Motor neuron (in vitro differentiated cells): ENCODE measurements at places on chromosomes 12 and 14. TPM values are rescaled to one million over a fixed set of nuclear protein-coding genes. Genes with fewer than 3 reads are reported as not detected.
A peak's percentile ranks its signal among the peaks of the same experiment; 100 is the strongest.

The RNASE9 gene
- total RNA-seq = 0.25 TPM in 1 of 2 replicates, not detected in the other

The RTN1 gene
- 126 and 127 TPM in 2 replicates for total RNA-seq

The UBC gene
- total RNA-seq = 779 and 798 TPM in 2 replicates

DNA sequence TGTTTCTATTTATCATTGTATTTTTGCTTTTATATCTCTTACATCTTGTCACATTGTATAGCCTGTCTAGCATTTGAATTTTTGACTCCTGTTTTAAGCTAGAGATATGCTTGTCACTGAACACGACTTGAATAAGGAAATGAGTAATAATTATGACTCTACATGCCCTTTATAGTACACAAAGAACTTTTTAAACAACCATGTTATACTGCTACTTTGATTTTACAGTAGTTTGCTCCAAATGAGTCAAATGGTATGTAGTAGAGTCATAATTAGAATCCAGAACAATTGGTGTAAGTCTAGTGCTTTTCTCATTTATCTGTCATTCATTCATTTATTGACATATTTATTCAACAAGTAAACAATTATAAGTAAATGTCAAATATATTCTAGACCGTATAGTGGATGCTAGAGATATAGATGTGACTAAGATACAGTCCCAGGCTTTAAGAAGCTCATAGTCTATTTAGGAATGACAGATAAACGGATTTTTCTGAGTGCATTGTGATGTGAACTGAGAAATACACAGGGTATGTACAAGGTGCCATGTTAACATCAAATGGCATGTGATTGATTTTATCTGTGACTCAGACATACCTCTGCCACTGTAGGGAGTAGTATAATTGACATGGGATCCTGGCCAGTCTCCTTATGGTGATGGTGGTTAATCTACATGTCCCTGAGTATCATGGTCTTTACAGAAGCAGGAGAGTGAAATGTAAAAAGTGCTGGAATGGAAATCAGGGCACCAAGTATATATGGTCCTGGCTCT, 799.7 kb downstream of the DIO2 start:
- no peak for ATAC-seq

DNA sequence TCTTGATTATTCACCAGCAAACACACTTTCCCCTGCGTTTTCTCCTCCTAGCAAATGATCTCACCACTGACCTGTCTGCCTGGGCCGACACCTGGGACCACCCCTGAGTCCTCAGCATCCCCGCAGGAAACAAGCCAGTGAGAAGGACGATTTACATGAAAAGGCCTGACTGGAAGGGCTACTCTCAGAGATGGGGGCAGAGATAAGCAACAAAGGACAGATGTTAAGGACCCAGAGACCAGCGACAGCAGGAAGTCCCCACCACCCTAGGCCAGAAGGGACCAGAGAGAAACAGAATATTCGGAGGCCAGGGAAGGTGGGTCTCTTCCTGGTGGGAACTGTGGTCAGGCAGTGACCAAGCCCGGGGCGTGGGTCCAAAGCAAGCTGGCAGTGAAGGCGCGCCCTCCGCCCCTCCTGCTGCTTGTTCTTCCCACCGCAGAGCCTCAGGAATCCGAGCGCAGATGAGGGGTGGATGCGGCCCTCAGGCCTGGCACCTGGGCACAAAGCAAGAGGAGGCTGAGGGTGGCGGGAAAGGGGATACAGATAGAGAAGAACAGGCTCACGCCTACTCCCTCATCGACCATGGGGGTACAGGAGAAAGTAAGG, 55.8 kb downstream of the STX2 start:
- ATAC-seq = no peak

DNA sequence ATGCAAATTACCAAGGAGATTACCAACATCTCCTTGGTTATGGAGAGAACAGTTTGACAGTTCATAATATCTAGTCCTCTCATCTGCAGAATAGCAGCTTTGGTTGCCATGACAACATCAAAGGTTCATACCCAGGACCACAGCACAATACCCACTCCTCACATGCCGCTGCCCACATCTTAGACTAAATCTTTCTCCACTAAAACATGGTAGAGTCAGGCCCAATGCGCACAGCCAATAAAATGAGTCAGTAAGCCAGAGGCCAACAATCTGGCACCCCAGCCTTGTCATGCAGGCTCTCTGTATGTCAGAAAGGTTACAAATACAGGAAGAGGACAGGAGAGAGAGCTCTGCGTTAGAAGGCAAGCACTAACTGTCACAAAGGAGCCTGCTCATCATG, 70.6 kb downstream of the KCNK10 start:
- no peak for ATAC-seq

DNA sequence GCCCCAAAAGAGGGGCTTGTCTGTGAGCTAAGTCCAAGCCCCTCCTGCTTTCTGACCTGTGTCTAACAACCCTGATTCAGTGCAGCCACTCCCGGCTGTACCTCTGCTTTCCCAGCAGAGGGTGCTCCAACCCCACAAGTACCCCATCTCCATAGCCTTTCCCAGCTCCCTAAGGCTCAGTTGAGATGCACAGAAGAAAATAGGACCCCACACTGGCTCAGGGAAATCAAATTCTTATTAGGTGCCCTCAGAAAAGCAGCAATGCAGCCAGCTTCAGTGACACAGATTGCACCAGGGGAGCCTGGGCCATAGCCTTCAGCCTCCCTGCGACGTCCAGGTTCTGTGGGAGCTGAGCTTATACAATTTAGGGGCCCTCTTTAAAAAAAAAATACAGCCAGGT, 49.9 kb downstream of the LRRC74A start:
- ATAC-seq = peak; percentile 94

DNA sequence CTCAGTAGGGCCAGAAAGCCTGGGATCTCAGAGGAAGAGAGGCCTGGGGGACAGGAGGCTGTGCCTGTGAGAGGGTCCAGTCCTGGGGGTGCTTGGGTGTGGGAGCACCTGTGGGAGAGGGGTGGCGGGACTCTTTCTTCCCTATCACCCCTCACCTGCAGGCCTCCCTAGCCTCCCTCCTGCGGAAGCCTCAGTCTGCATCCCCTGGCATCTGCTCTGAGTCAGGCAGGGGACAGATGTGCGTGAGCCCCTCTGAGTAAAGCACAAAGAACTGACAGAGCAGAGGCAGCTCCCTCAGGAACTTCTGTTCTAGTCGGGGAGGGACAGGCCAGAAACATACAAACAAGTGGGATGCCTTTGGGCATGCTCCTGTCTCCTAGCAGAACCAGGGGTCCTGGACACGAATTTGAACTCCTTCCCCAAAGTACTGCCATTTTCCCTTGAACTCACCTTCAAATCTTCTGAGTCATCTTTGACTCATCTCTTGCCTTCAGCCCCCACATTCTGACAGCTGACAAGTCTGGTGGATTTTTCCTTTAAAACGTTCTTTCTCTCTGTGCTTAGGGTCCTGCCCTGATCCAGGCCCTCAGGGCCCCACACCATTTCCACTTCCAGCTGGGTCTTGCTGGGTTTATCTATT, 8.5 kb upstream of the HSP90AA1 start:
- no peak for ATAC-seq
